ENCODE measurements at places on chromosomes 6 and 20.

- DNase-seq: no peak
Measured at GRCh38 chr6:168031411-168031971, 34.0 kb downstream of the KIF25 start.

GRCh38 chr6:164015088-164015484 lies 600.6 kb downstream of the QKI start:
- no peak for DNase-seq

- DNase-seq: no peak
Measured at GRCh38 chr20:24489631-24490260, 20.3 kb downstream of the SYNDIG1 start.

- no peak for DNase-seq
Measured at GRCh38 chr6:101086473-101086872, 205.3 kb upstream of the ASCC3 start.

DNA sequence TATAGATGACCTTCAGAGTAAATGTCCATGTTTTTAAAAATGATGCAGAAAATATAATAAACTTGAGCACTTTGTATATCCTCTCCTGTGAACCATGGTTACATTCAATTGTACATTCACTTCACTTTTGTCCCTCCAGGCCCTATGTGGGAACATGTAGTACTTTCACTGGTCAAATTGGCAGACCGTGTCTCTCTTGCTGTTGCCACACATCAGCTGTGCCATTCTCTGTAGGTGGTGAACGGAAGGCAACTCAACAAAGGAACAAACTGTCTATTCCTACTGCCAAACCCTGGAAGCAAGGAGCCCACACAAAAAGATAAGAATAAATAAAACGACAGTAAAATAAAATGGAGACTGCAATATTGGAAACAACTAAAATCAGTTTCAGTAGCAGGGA lies 2.0 kb downstream of the ROS1 start:
- DNase-seq: no peak

DNA sequence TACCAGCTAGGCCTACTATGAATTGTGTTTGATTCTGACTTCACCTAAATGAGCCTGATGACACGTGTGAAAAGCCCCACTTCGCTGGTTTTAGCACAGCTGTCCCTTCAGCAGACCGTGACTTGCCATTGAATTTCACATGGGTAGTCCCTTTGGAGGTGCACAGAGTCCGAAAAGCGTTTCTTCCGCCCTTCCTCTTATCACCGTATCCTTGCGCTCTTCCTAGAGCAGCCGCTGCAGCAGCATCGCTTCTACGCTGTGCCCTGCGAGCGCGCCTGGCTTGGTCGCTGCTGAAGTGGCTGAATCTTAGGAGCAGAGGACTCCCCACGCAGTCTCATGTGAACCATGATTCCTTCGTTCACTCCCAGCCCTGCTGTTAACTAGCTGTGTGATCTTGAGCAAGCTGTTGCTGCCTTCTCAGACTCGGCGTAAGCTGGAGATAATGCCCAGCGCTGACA lies 127.0 kb downstream of the PACRG start:
- no peak for DNase-seq

DNA sequence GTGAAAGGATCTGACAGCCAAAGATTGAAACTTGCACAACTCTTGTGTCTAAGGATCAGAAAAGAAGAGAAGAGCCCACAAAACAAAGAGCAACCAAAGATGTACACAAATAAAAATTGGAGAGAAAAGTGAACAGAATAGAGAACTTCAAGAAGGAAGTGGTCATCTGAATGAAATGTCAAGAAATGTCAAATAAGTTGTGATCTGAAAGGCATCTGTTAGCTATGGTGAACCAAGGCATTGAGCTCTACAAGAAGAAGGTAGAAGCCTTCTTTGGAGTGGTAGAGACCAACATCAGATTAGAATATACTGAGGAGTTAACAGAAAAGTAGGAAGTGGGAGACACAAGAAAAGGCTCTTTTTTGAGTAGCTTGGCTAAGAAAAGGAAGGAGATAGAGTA lies 28.5 kb downstream of the IL17F start:
- DNase-seq: no peak

DNA sequence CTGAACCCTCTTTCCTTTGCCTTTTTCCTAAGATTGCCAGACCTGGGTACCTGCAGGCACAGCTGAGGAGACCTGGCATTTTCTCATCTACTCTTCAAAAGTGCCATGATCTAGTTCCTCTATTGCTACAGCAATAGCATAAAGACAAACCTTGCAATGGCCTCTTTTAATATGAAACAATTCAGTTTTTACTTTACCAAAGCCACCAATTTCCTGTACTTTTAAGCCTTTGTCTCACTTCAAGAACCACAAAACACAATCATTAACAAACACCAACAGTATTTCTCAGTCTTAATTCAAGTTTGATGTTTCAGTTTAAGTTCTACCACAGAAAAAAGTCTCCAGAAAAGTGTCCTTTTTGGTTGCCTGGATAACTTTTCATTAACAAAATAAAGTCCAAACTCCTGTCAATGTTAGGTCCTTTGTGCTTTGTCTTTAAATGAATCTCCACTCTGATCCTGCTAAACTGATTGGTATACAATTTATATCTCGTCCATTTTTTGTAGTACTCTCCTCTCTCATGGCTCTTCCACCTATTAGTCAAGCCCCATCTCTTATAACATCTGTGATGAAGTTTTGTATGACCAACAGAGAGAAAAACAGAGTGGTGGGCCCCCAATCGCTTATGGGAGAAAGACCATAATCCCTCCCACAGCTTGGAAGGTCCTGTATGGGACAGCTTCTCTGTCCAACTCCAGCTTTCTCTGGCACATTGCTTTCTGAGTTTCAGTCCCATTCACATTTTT lies 50.5 kb upstream of the THEMIS start:
- DNase-seq: no peak

DNA sequence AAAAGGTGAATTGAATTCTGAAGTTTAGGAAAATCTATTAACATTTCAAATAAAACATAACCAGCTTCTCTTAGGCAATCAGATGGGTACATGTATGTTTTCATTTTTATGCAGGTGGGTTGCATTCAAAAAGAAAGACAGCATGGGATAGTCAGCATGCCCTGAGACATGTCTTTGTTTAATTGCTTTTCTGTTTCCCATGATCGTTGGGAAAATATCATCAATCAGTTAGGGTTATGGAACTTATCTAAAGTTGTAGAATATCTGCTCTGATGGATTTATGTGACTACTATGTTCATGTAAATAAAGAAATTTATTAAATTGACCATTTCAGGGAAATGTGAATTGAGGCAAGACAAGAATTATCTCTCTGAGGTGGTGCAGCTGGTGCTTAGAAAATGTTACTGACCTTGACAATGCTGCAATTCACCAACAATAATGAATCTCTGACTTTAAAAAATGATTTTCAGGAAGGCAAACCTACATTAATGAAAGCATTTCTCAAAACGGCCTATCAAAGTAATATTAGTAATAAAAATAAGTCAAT lies 112.7 kb downstream of the RFPL4B start:
- no peak for DNase-seq

GRCh38 chr6:144990784-144991183 lies 705.6 kb downstream of the UTRN start:
- DNase-seq: no peak

DNA sequence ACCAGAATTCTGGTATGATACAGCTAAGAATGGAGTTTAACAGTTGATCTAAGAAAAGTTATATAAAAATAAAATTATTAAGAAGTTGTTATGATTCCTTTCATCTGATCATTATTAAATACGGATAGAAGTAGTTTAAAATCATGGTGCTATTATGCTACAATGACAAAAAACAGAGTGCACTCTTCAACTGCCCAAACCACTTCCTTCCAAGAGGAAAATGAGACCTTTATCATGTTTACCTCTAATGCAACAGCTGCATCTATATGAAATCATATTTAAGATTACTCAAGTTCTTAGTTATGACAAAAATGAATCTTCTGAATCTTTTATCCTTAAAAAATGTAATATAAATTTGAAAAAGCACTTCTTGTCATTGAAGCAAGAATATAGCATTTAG lies 31.2 kb downstream of the HACE1 start:
- DNase-seq: no peak

GRCh38 chr6:142551274-142551811 lies 249.5 kb downstream of the ADGRG6 start:
- no peak for DNase-seq

- DNase-seq: no peak
Measured at GRCh38 chr20:23246717-23247664, 103.6 kb upstream of the NXT1 start.

DNA sequence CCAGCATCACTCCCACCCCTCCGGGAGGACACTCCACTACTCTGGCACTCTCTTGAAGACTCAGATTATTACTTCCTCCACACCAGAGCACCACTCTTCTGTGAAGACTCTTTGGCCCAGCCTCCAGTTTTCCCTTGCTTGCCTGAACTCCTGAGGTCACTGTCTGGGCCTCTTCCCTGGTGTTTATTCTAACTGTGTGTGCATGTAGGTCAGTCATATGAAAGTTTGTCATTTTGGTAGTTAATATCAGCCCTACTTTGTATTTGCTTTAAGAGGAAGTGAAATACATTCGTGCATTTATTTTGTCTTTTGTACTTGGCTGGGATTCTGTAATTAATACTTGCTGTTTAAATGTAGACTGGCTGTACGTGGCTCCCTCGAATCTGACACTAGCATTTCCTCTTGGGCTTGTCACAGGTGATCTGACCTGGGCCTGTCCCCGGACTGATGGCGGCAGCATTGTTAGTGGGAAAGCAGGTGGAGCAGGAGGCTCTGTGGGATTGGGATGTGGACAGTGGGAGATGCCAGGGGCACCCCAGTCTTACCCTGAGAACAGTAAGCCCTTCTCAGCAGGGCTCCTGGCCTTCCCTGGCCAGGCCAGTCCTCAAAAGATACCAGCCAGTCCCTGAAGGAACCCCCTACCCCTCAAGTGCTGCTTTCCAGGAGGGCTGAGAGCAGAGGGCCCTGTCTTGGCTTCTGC lies 350.5 kb downstream of the CDC5L start:
- no peak for DNase-seq

DNA sequence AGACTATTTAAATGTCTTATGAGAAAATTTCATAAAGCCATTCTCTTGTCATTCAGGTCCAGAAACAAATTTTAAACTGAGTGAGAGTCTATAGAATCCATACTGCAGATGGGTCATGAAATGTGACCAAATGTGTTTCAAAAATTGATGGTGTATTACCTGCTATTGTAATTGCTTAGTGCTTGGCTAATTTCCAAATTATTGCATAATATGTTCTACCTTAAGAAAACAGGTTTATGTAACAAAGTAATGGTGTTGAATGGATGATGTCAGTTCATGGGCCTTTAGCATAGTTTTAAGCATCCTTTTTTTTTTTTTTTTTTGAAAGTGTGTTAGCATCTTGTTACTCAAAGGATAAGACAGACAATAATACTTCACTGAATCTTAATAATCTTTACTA lies 5.0 kb downstream of the MARCKS start:
- DNase-seq: no peak

GRCh38 chr20:43586641-43587040 lies 4.1 kb upstream of the IFT52 start:
- DNase-seq: no peak

DNA sequence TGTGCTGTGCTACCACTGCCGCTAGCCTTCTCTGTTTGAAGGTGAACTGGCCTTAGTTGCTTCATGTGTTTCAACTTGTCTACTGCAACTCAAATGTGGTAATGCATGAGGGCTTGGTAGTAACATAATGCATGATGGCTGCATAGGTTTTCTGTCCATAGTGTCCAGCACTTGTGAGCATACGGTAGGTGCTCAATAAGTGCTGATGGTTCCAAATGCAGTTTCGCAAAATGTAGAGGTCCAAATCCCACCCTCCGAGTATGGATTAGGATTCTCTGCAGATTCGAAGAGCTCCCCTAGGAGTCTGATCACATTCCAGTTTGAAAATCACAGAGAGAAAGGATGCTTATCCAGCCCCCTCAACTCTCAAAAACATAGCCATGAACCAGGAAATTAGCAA lies 64.2 kb downstream of the FGD2 start:
- no peak for DNase-seq

GRCh38 chr6:100460650-100461204 lies 4.0 kb downstream of the SIM1 start:
- no peak for DNase-seq

DNA sequence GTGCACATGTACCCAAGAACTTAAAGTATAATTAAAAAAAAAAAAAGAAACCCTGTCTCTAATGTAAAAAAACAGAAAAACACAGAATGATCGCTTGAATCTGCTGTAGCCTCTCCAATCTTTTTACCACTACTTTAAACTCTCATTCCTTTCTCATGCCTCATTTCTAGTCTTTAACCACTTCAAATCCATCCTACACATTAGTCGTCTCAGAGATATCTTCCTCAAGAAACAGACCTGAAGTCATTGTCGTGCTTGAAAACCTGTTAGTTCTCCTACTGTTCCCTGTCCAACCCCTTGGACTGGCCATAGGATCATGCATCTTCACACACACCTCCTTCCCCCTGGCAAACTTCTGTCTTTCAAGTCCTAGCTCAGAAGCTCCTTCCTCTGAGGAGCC lies 112.1 kb upstream of the BCLAF1 start:
- no peak for DNase-seq

DNA sequence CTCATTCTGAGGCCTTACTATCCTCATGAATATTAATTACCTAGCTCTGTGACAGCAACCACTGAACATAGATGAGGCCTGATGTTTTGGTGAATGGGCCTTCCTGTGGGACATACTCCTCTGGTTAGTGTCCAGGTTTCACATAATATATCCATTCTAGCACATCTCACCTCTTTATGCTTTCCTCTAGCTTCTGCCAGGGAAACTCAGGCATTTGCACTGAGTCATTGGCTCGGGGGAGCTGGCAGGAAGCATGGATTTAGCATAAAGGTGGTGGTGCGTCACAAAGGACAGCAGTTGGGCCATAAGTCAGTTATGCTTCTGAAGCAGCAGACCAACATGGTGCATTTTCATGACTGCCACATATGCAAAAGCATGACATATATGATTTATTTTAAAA lies 37.5 kb upstream of the TMEM170B start:
- no peak for DNase-seq

GRCh38 chr6:160349020-160349441 lies 853 bp downstream of the SLC22A3 start:
- DNase-seq: no peak

- DNase-seq: no peak
Measured at GRCh38 chr6:18586133-18586532, 199.0 kb downstream of the RNF144B start.

DNA sequence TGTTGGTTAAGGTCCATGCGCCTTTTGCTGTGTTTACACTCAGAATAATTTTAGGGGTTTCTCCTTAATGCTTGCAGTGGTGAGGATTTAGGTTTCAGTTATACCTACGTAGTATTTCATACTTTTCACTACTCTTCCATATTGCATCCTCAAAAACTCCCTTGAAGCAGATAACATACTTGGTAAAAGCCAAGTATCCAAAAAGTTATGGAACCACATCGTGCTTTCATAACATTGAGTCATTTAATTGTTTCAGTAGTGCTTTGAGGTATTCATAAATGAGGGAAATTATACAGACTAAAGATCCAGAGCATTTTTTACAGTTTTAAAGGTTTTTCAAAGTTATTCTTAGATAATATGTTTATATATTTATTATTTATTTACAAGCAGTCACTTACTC lies 4.0 kb upstream of the ATXN1 start:
- DNase-seq: no peak
